ENCODE measurements at places on chromosomes 3 and 15.

- no peak for DNase-seq
Measured at GRCh38 chr3:171088964-171089754, 62.6 kb upstream of the SLC2A2 start.

- DNase-seq: no peak
Measured at GRCh38 chr15:36696196-36696595, 116.8 kb downstream of the CDIN1 start.

- DNase-seq: no peak
Measured at GRCh38 chr3:72158639-72159326, 373.8 kb upstream of the PROK2 start.

GRCh38 chr3:134737516-134737915 is 57.5 kb upstream of the EPHB1 start:
- no peak for DNase-seq

DNA sequence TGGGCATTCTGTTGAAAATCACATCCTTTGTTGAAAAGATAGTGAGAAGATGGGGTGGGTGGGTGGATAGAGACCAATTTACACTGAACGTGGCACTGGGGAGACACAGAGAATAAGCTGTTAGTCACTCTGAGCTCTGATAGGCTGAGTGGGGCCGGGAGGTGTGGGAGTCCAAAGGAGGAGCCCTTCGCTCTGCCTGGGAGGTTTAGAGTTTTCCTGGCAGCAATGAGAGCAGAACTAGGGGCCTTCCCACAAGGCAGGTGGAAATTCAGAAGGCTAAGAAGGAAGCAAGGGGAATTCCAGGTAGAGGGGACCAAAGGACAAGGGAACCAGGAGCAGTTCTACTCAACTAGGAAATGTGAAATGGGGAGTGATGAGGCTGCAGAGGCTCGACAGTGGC is 272.7 kb downstream of the RPLP1 start:
- DNase-seq: no peak

DNA sequence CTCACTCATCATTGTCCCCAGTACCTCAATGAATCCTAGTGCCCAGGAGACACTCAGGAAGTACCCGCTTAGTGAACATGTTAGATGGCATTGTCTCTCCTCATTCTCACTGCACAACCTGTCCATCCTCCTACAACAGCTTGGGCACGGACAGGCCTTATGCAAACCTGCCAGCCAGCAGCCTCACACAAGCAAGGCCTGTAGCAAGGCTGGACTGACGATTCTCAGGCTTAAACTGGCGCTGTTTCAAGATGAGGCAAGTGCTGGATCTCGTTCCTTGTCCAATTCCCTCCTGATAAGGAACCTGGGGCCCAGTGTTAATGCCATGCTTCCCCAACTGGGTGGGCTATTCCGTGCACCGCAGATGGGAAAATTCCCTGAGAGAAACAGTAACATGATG is 59.0 kb downstream of the CDCP1 start:
- no peak for DNase-seq
